ENCODE measurements at places on chromosomes 16 and 17.

- H3K36me3 ChIP-seq, result peaks cover 6% of the 10 kb centered on the region
- no peaks in the 10 kb centered on the region for H3K4me1 ChIP-seq
- H3K27ac ChIP-seq, result no peak overlapping the region
- no peaks in the 10 kb centered on the region for H3K27me3 ChIP-seq
Observed at GRCh38 chr16:1621851-1622250, 9.7 kb downstream of the CRAMP1 start.

- peaks cover 3% of the 10 kb centered on the region for H3K4me1 ChIP-seq
- H3K4me3 ChIP-seq, result no peak overlapping the region
- DNase-seq, result no peak
- no peaks in the 10 kb centered on the region for H3K27me3 ChIP-seq
- H3K27ac ChIP-seq, result no peak overlapping the region
Observed at GRCh38 chr17:75348386-75349012, 57.0 kb downstream of the GRB2 start.

GRCh38 chr17:13001991-13002615 is 15.7 kb downstream of the ELAC2 start:
- peaks cover 69% of the 10 kb centered on the region for H3K36me3 ChIP-seq
- no peaks in the 10 kb centered on the region for H3K27me3 ChIP-seq
- no peak overlapping the region for H3K27ac ChIP-seq
- H3K4me1 ChIP-seq, result no peaks in the 10 kb centered on the region
- DNase-seq, result no peak

DNA sequence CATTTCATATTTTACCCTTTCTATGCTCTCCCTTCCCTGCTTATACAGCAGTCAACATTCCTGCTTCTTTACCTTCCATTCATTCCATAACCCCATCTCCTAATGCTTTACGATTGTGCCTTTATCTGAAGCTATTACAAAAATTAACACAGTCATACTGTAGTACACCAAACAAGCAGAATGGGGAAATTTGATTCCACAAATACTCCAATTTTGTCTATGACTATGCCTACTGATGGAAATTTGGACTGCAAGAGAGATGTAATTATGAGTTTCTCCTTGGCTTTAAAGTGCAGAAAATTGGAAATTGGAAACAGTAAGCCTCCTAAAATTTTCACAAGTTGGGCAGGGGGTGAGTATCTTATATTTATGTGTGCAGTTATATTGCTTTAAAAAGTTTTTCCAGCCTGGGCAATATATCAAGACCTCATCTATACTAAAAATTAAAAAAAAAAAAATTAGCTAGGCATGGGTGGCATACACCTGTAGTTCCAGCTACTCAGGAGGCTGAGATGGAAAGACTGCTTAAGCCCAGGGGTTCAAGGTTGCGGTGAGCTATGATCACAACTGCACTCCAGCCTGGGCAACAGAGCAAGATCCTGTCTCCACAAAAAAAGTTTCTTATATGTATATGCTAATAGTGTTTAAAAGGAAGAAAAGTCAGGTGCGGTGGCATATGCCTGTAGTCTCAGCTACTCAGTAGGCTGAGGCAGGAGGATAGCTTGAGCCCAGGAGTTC is 3.0 kb downstream of the APPBP2 start:
- H3K27ac ChIP-seq, result no peak overlapping the region
- peaks cover 2% of the 10 kb centered on the region for H3K4me1 ChIP-seq

DNA sequence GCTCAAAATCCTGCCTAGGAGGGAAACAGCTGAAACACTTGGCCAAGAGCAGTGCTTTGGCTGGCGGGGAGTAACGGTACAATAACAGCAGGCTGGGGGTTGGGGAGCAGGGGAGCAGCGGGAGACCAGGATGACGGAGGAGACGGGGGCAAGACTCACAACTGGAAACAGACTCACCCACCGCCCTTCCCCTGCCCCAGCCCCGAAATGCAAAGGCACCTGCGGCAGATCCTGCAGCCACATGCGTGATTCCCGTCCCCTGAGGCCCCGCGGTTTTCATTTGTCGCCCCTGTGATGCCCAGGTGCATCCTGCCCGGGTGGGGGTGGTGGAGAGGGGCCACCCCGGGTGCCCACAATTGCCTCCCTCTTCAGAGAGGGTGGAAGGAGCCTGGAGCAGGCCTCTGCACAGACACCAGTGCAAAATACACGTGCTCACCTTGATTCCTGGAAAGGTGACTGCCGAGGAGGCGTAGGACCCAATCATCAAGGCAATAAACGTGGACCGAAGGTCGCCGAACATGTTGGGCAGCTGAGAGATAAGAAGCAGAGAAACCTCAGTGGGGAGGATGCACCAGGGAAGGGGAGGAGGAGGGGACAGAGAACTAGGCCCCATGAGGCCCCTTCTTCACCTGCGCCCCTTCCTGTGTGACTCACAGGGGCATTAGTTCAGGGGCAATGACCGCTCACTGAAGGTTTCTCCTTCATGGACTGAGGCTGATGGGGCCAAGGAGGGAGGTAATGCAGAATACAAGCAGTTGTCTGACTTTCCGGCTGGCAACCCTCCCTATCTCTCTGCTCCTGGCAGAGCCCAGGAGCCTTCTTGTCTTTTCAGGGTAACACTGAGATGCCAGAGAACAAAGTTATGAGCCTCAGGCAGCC is 30.4 kb upstream of the PITPNA start:
- peaks cover 74% of the 10 kb centered on the region for H3K36me3 ChIP-seq
- H3K27ac ChIP-seq, result peak overlapping the region; percentile 86
- peak; percentile 99 for DNase-seq
- no peaks in the 10 kb centered on the region for H3K27me3 ChIP-seq

DNA sequence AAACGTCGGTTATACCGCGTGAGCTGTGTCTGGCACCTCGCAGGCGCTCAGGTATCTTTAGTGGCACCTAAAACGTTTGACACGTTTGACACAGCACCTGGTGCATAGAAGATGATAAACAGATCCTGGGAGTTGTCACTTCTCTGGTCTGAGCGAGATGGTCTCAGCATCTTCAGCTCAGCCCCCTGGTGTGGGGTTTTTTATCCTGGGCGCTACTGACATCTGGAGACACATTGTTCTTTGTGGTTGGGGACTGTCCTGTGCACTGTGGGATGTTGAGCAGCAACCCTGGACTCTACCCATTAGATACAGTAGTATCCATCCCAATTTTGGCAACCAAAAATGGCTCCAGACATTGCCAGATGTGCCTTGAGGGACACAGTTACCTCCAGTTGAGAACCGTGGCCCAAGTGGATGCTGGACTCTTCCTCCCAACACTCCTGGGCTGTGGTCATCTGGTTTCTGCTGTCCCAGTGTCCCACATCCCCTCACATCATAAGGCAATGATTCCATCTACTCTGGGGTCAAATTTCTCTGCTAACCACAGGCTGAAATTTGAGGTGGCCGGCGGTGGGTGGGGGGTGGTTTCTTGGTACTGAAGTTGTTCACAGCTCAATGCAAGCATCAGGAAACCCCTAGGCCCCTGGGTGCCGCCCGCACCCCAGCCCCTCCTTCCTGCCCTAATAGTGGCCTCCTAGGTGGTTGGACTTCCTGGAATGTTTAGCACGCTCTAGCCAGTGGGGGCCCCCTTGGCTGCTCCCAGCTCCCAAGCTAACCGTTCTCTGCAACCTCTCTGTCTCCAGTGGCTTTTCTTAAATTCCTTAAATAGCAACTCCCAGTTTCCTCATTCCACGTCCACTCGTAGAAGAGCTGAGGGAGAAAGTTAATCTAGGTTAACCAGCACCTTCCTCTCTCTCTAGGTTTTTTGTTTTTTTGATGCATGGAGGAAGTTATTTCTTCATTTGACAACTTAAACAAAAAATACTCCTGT is 124.8 kb downstream of the ABCC1 start:
- no peak for DNase-seq
- H3K36me3 ChIP-seq, result peaks cover 26% of the 10 kb centered on the region
- no peaks in the 10 kb centered on the region for H3K27me3 ChIP-seq
- no peak overlapping the region for H3K4me3 ChIP-seq
- H3K27ac ChIP-seq, result no peak overlapping the region

DNA sequence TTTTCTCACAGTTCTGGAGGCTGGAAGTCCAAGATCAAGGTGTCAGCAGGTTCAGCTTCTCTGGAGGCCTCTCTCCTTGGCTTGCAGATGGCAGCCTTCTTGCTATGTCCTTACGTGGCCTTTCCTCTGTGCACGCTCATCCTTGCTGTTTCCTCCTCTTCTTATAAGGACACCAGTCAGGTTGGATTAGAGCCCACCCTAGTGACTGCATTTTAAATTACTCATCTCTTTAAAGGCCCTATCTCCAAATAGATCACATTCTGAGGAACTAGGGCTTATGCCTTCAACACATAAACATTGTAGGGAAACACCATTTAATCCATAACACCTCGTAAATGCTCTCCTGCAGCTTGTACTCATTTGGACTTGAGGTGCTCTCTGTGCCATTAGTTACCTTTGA is 36.3 kb downstream of the DHRS7C start:
- H3K27me3 ChIP-seq, result peaks cover under 1% of the 10 kb centered on the region
- H3K36me3 ChIP-seq, result no peaks in the 10 kb centered on the region
- H3K27ac ChIP-seq, result no peak overlapping the region

DNA sequence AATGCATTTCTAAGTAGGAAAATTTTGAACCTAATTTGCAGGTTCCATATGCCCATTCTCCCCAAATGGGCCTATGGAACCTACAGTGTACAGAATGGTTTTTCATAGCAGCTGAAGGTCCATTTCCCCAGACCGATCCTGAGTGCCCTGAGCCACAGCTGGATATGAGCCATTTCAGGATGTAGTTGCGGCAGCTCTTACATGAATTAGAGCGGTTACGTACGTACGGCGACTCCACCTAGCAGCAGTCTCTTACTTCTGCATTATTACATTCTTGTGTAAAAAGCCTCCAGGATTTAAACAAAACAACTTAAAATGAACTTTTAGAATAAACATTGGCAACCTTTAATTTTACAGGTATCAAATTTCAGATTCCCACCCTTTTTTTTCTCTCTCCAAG is 225.3 kb downstream of the SNX29 start:
- H3K27ac ChIP-seq, result no peak overlapping the region
- no peak overlapping the region for H3K4me3 ChIP-seq

GRCh38 chr17:65013613-65014391 is 42.7 kb downstream of the GNA13 start:
- no peak for DNase-seq
- H3K4me3 ChIP-seq, result no peak overlapping the region

DNA sequence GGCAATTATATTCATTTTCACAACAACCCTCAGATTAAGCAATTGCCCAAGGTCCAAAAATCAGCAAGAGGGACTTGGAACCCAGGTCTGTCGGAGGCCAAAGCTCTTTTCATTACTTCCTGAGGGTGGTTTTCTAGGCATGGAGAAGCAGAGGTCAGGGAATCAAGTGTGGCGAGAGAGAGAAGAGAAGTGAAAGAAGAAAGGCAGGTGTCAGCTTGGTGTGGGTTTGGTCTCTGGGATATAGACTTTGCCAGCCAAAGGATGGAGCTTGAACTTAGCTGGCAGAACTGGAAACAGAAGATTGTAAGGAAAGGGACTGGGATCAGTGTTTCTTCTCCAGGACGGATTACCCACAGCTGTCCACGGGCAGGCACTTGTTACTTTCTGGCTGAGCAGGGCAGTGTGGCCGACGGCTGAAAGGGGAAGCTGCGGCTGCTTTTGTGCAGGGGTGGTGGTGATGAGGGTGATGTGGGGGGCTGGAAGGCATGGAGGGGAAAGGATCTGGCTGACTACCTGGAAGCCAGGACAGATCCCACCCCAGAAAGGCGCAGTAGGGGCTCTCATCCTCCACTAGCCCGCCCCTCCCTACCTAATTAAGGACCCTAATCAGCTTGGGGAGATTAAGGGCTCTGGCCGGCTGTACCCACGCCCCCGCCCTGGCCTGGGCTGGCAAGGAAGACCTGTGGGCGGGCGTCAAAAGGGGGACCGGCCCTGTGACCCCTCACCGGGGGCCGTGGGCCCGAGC is at the start of gene GUCY2D:
GUCY2D (plus strand) TSS at position 640 of the 745 bp plus-strand sequence. CDS start 433 bp downstream, outside the sequence.
- H3K27me3 ChIP-seq, result peaks cover 63% of the 10 kb centered on the region
- no peaks in the 10 kb centered on the region for H3K36me3 ChIP-seq
- H3K4me1 ChIP-seq, result no peaks in the 10 kb centered on the region
- peak; percentile 52 for DNase-seq

- H3K27me3 ChIP-seq, result no peaks in the 10 kb centered on the region
- no peaks in the 10 kb centered on the region for H3K36me3 ChIP-seq
- no peak overlapping the region for H3K27ac ChIP-seq
- H3K4me1 ChIP-seq, result peaks cover 20% of the 10 kb centered on the region
- H3K4me3 ChIP-seq, result no peak overlapping the region
Observed at GRCh38 chr17:10205549-10206185, 7.3 kb upstream of the GAS7 start.

DNA sequence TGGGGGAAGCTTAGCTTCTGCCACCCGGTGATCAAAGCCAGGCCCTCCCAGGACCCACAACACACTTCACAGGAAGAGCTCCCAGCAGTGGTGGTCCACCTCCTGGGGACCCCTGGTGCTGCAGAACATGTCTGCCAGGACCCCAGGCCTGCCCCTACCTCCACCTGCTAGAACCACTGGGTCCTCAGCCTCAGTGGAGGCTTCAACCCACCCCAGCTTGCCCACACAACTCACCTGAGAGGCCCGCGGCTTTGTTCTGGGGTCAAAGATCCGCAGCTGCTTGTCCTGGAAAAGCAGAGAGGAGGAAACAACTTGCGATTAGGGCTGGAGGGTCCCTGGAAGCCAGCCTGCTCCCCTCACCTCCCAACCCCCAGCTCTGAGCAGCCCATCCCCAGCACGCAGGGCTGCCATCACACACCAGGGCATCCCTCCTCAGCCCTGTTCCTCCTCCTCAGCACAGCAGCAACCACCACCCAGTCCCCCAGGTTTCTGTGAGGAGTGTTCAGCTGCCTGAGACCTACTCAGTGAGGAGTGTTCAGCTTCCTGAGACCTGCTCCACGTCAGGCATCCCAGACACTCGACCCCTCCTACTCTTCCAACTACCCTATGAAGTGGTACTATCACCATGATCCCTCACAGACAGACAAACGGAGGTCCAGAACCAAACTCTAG is 21.2 kb downstream of the CORO7 start:
- H3K4me1 ChIP-seq, result no peaks in the 10 kb centered on the region
- H3K27me3 ChIP-seq, result no peaks in the 10 kb centered on the region
- no peak overlapping the region for H3K4me3 ChIP-seq
- H3K27ac ChIP-seq, result no peak overlapping the region
- DNase-seq, result no peak

GRCh38 chr16:47511882-47512281 is 50.8 kb downstream of the PHKB start:
- no peak overlapping the region for H3K27ac ChIP-seq
- H3K36me3 ChIP-seq, result peaks cover 14% of the 10 kb centered on the region
- no peaks in the 10 kb centered on the region for H3K27me3 ChIP-seq
- H3K4me3 ChIP-seq, result no peak overlapping the region
- DNase-seq, result no peak
- no peaks in the 10 kb centered on the region for H3K4me1 ChIP-seq

DNA sequence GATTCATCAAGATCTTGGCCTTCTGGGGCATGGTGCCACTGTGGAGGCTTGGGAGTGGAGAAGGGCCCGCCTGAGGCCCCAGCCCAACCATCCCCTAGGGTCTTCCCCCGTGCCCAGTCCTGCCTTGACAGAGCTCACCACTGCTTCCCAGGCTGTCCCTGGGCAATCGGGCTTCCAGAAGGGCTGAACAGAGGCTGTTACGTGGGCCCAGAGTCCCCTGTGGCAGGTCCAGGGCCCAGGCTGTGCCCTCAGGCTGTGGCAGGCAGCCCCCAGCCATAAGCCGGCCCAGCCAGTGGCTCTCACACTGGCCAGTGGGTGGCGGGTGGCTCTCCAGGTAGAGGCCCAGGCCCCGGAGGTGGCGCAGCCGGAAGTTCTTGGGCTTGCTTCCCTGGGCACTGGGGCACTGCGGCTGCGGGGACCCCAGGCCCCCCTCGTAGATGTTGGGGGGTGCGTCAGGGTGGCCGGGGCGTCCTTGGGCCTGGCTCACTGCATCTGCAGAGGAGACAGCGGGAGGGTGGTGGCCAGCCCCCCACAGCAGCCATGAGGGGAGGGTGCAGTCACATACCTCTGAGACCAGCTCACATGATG is 809 bp downstream of the C16orf90 start:
- no peaks in the 10 kb centered on the region for H3K4me1 ChIP-seq
- no peaks in the 10 kb centered on the region for H3K36me3 ChIP-seq
- no peak overlapping the region for H3K27ac ChIP-seq
- H3K27me3 ChIP-seq, result no peaks in the 10 kb centered on the region
- no peak overlapping the region for H3K4me3 ChIP-seq
- no peak for DNase-seq

All from small intestine (tissue), 16 donors.